ENCODE measurements at places on chromosomes 3 and 15.

DNA sequence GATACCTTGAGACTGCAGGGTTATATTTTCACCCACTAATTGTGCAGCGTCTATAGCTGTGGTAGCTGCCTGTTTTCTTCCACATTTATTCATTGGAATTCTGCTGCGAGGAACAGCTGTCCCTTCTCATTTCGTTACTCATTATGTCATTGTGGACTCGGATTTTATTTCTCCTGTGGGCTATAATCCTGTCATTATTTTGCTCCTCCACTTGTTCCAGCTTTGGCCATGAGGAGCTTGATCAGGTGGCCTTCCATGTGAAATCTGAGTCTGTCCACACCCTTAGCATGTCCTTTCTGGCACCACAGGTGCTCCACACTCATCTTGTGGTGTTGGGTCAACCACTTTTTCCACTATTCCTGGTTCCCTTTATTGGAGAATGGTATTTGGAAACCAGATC lies 14.8 kb downstream of the LYSMD4 start:
- no peak for DNase-seq

DNA sequence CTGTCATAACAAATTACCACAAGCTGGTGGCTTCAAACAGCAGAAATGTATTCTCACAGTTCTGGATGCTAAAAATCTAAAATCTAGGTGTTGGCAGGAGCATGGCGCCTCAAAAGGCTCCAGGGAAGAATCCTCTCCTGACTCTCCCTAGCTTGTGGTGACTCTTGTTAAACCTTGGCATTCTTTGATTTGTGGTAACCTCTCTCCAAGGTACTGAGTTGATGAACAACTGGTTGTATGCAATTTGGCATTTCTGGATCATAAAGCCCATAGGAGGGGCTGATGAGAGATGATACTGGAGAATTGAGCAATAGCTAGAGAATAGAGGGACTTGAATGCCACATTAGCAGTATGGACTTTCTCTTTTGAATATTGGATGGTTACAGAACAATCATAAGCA lies 821.8 kb downstream of the TBL1XR1 start:
- no peak for DNase-seq

DNA sequence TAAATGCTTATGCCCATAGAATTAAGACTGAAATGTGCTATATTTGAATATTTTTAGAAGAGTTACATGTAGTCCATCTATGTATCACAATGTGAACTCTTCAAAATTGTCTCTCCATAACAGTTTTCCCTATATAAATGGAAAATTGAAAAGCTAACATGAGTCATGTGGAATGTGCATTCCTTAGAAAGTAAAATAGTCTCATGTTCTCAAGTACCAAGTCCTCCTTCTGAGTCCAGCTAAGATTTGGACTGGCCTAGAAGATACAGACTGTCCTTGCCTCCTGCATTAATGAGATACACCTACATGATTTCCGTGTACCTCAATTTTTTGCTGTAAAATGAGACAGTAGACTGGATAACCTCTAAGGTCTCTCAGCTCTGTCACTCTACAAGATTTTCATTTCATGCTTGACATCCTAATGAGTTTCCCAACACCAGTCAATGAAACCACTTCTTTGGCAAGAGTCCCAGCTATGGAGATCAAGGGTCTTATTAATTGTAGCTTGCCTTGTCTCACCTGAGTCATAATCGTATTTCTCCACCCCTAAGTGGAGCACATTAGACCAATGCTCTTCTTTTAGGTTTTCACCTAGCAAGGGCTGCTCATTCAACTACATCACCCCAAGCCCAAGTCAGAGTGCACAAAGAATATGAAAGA lies 350.6 kb upstream of the IL12A start:
- no peak for DNase-seq

DNA sequence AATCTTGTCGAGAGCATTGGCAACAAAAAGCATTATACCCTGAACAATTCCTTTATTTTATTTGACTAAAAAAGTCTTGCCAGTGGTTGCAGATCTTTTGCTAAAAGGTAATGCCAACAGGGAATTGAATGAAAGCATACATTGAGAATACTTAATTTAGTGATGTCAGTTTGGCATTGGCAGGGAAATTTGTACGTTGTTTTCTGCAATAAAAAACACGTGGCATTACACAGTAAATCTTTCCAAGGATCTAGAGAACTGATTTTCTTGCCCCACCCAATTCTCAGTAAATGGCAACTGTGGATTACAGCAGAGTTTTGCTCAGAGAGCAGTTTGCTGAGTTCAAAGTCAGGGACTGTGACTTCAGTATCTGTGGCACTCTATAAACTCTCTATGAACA lies 38.3 kb upstream of the IGSF10 start:
- DNase-seq, result no peak

DNA sequence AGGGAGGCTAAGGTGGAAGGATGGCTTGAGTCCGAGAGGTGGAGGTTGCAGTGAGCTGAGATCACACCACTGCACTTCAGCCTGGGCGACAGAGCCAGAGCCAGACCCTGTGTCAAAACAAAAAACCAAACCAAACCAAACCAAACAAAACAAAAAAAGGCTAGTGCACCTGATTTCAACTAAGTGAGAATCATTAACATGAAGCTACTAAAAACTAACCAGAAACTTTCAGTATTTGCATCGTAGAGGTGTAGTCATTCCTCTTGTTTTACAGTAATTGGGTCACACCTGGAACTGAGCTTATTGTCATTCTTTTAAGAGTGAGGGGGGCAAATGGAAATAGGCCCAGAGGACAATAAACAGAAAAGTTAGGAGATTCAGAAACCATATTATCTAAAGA lies 58.5 kb downstream of the ST6GAL1 start:
- DNase-seq, result no peak

DNA sequence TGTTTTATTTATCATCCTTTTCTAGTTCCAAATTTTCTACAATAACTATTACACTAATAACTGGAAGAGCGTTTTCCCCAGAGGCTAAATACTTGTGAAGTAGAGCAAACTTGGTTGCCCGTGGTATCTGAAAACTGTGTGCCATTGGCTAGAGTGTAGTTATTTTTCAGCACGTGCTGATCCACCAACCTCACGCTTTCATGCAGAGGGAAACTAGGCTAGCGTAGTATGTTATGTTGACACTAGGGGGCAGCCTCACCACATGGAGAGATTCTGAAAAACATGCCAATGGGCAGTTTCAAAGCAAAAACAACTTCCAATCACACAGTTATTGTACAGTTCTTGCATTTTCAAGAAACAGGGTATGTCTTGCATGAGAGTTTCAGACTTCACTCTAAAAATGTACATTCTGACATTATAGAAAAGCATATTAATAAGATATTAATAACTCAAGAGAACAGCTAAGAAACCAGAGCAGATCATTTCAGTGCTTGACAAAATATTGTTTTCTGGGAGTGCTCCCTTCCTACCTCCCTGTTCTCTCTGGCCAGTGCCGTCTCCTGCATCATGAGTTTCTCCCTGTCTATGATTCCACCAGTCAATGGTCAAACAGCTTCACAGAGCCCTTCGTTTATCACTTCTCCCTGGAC lies 39.7 kb downstream of the SPATA12 start:
- DNase-seq, result peak; percentile 73

GRCh38 chr15:67242708-67243111 lies 11.8 kb downstream of the AAGAB start:
- no peak for DNase-seq

GRCh38 chr3:126194713-126195305 lies 14.4 kb upstream of the ALDH1L1 start:
- DNase-seq, result no peak

DNA sequence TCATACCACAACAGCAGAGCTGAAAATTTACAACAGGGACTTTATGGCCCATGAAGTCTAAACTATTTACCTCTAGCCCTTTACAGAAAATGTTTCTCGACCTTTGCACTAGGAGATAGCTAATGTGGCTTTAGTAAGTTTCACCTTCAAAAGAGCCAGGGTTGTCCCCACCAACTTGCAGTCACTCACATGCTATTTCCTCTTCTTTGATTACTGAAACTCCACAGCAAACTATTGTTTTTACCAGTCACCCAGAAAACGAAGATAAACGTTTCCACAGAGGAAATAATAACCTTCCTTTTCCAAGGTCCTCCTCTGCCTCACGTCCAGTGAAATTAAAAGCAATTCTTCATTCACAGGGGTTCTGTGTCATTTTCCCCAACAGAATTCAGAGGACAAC lies 48.2 kb downstream of the WWTR1 start:
- no peak for DNase-seq

- DNase-seq, result no peak
These were observed 641 bp downstream of the TRAT1 start for GRCh38 chr3:108823227-108823626.

- no peak for DNase-seq
These were observed 32.1 kb downstream of the KIF7 start for GRCh38 chr15:89623165-89623564.

GRCh38 chr15:71224024-71224423 lies 108.8 kb downstream of the THSD4 start:
- no peak for DNase-seq

GRCh38 chr3:171236265-171237008 lies 209.9 kb upstream of the SLC2A2 start:
- DNase-seq, result no peak

DNA sequence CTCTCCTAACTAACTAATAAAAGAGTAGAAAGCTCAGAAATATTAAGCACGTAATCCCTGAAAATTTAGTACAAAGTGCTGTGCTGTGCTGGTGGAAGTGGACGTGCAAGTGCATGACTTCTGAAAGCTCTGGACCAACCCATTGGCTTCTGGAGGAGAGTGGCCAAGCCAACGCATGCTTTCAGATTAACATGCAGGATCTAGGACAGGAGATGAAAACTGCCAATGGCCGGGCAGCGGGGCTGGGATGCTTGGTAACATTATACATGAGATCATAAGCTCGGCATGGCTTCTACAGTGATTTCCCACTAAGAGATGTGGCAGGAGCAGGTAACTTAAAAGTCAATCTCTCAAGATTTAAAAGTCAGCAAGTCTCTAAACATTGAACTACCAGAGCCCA lies 170.8 kb upstream of the SNTN start:
- no peak for DNase-seq

- DNase-seq, result no peak
These were observed 16.5 kb downstream of the ANXA2 start for GRCh38 chr15:60381148-60381788.

All from glutamatergic neuron (in vitro differentiated cells).